ENCODE measurements at places on chromosomes 6 and 20.
A peak's percentile ranks its signal among the peaks of the same experiment; 100 is the strongest.

GRCh38 chr6:160871320-160871719 is 120.2 kb upstream of the MAP3K4 start:
- no peak for DNase-seq

GRCh38 chr20:63496596-63497120 is 2.2 kb downstream of the EEF1A2 start:
- no peak for DNase-seq

DNA sequence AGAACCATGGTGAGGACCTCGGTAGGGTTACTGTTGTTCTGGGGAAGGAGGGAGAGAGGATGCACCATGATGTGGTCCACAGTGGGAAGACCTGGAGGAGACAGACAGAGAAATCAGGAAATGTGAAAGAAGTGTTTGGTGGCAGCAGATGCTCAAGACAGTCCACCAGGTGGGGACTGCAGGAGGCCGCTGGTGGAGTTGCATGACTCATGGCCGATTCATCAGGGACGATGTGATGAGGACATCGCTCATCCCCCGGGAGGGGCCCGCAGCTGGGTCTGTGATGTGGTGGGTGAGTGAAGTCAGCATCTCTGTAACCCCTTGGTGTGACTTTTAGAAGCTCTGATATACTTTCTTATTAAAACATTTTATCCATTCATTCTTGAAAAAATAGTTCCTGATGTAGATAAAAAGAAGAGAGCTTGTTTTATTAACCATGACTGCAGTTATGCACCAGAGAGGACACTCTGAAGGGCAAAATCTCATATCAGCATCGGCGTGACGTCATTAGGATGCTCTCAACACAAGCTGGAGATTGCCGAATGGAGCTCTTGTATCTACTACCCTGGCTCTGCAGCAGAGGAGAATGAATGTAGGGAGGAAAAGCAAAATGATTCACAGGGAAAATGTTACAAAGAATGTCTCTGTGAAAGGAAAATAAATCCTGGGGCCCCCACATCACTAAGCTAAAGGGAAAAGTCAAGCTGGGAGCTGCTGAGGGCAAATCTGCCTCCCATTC is 71.2 kb downstream of the RAMACL start:
- peak; percentile 95 for DNase-seq

- no peak for DNase-seq
These were observed 16.0 kb downstream of the PDE10A start for GRCh38 chr6:165647041-165647440.

- DNase-seq: no peak
These were observed 88.6 kb upstream of the MOCS1 start for GRCh38 chr6:40022867-40023266.

GRCh38 chr6:12291839-12292604 is 1.9 kb downstream of the EDN1 start:
- DNase-seq: peak; percentile 44

GRCh38 chr6:159649441-159649840 is 43.6 kb downstream of the SOD2 start:
- no peak for DNase-seq

DNA sequence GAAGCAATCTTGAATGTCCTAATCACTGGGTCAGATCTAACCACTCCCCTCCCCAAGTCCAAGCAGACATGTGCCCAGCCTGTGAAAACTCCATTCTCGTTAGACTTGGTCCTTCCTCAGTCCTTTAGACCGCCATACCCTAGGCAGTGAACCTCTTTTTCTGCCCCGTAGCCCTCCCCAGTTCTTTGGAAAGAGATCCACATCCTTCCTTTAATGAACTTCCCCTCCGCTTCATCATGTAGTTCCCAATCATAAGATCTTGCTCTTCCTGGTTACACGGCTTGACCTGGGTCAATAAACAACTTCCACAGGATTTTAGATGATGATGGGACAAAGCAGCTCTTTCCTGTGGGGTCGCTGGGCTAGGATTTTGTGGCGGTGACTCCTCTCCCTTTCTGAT is 9.6 kb downstream of the AHCY start:
- DNase-seq: no peak

DNA sequence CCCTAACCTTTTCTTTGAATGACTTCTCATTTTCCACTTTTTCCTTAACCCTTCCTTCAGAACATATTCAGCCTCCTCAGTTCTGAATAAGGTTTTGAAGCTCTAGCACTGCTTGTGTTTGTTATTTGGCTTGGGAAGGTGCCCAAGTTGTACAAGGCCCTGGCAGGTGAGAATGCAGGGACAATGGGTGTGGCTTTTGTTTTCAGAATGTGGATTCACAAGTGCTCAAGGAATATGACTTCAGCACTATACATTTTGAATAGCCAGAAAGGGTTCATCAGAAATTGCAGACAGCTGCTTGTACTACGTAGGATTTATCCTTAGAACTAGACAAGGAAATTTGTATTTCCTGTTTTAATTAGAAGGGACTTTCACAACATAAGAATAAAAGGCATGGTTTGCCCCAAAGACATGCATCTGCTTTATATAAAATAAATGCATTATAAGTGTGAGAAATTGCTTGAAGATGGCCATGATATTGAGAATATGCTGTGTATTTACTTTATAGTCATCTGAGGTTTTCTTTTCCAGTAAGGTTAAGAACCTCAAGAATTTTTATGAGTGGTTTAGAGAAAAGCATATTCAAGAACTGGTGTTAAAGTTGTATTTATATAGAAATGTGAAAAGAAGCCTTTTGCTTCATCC is 29.3 kb upstream of the PRDM1 start:
- no peak for DNase-seq

- DNase-seq: no peak
These were observed 85.1 kb downstream of the AGPAT4 start for GRCh38 chr6:161188547-161189465.

GRCh38 chr6:57283911-57284455 is 33.4 kb upstream of the PRIM2 start:
- DNase-seq: no peak

DNA sequence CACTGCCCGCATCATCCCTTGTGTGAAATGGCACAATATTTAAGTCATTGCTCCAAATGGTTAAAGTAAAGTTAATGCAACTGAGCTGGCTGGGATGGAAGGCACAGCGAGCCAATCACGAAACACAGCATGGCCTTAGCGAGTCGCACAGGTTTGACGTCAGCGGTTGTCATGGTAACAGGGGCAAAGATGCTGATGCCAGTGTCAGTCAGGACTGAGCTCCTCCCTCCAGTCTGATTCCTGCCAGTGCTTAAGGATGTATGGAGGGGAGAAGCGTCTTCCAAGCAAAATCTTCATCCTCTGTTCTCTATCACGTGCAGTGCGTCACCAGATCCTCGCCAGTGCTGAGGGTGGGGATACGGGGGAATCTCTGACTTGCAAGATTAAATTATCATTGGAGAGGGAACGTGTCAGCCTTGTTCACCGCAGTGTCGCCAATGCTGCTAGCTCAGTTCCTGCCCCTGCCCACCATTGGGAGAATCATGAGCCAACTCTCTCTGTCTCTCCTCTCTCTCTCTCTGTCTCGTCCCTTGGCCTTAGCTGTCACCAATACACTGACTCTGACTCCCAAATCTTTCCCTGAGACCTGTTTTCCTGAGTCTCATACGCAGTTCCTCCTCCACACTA is 24.5 kb downstream of the TSPYL4 start:
- no peak for DNase-seq

- DNase-seq: no peak
These were observed 9.4 kb upstream of the RAB44 start for GRCh38 chr6:36688063-36688738.

- DNase-seq: no peak
These were observed 253.8 kb upstream of the STXBP5 start for GRCh38 chr6:146950351-146950835.
